GM12892 (cell line): ENCODE measurements at places on chromosomes 5 and 9.

- no peak for DNase-seq
These were observed 41.2 kb upstream of the SYNPO start for GRCh38 chr5:150599281-150599680.

DNA sequence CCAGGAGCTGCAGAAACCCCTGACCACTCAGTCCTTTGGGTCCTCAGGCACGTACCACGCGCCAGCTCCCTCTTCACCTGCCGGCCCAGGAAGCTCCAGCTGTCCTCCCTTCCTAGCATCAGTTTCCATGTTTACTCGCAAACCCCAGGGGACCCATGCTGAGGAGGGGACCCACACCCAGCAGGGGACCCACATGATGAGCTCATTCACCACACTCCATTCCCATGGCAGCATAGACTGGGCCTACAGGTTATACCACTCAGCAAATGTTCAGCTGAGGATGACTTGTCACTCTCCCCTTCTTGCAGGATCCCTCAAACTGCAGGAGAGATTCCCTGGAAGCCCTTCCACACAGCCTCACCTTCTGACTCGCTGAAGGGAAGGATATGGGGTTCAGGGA, 73.5 kb upstream of the GALNT10 start:
- no peak for DNase-seq

- DNase-seq, result no peak
These were observed 153.0 kb upstream of the SMIM23 start for GRCh38 chr5:171632616-171633015.

GRCh38 chr5:153981905-153982605, 56.7 kb downstream of the FAM114A2 start:
- no peak for DNase-seq

GRCh38 chr9:109401990-109402318, 81.1 kb upstream of the EPB41L4B start:
- no peak for DNase-seq
